GM04504 (cell line): ENCODE measurements at places on chromosomes 12 and 14.

GRCh38 chr14:20657216-20658211 is 16.0 kb upstream of the OR6S1 start:
- no peak for DNase-seq

GRCh38 chr12:101945369-101946232 is 68.2 kb downstream of the DRAM1 start:
- peak; percentile 30 for DNase-seq

DNA sequence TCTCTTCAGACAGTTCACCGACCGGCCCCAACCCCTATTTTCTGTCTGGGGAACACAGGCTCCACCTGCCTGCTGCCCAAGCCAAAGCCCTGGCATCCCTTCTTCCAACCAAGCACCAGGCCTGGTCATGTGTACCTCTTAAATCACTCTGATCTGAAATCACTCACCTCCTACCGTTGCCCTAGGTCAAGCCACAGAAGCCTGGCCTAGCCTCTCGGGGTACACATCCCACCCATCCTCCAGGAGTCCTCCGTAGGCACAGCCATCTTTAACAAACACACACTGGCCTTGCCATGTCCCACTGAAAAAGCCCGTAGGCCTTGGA is 81.8 kb downstream of the IRF2BPL start:
- DNase-seq: no peak

DNA sequence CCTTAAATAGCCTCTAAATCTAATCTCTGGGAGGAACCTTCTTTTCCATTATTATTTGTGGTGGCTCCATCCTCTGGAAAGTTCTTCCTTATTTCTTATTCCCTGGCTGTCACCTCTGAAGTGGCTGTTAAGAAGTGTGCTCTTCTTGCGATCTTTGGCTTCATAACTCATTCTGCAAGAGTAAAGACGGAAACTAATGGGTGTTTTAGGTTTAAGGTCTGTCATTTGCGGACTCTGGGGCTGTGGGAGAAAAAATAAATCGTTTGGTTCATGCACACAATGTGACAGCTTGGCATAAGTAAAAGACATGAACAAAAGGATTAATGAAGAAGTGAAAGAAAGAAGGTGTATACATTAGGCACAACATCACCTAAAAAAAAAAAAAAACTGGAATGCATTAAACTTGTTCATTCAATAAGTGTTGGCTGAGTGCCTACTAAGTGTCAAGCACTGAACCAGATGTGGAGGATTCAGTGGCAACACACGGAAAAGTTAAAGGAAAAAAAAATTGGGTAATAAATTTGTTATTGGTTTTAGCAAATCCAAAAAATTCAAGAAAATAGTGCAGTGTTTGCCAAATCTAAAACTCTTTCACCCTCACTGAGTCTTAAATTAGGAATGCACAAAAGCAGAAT is 99.5 kb downstream of the ERGIC2 start:
- DNase-seq: peak; percentile 3

GRCh38 chr14:24430143-24430681 is 458 bp downstream of the KHNYN start:
- peak; percentile 65 for DNase-seq

- no peak for DNase-seq
Measured at GRCh38 chr14:99007795-99008194, 264.2 kb downstream of the BCL11B start.

- DNase-seq: no peak
Measured at GRCh38 chr12:63848450-63848849, 4.0 kb downstream of the SRGAP1 start.

- DNase-seq: no peak
Measured at GRCh38 chr12:72622556-72622955, 350.4 kb downstream of the TRHDE start.

- no peak for DNase-seq
Measured at GRCh38 chr14:104594310-104595046, 10.1 kb downstream of the TMEM179 start.

GRCh38 chr12:92118826-92119536 is 26.7 kb downstream of the BTG1 start:
- no peak for DNase-seq

GRCh38 chr12:74412606-74413230 is 124.9 kb upstream of the ATXN7L3B start:
- DNase-seq: no peak

DNA sequence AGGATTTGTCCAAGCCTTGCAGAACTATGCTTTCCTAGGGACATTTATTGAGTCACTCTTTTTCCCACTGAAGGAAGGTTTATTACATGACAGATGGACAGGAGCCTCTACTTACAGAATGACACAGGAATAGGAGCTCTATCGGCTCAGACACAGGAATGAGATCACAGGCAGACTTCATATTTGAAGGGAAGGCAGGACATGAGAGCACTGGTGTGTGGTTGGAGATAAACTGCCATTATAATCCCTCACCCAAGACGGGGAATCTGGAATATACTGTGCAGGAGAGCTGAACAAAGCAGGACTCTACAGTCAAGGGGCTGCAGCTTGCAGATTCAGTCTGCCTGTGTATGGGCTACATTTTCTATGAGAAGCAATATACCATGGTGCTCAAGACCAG is 26.8 kb upstream of the IL22 start:
- DNase-seq: no peak

DNA sequence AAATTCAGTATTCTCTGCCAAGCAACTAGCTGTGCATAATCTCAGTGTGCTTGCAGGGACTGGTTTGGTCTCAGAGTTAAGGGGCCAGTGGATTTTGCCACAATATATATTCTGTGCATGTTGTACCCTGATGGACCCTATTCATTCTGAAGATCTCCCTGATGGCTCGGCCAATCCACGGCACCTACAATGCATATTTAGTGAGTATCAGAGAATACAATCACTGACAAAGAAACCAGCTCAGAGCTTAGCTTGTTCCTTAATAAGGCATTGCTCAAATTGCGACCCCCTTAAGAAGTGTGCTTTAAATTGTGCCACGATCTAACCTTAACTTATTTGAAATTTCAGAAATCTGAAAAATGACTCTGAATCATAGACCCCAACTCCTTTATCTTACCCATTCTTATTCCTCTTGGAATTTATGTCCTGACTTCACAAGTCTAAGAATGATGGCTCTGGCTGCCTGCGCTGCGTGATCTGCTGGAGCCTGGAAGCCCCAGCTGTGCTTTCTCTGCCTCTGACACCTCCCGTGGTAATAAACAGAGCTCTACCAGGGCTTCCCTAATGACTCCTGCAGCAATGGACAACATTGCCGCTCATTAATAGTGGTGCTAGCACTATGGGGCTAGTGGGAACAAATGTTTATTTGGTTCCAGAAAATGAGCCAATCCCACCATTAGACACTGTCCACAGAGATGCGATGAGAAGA is 9.0 kb upstream of the DCAF4 start:
- no peak for DNase-seq

DNA sequence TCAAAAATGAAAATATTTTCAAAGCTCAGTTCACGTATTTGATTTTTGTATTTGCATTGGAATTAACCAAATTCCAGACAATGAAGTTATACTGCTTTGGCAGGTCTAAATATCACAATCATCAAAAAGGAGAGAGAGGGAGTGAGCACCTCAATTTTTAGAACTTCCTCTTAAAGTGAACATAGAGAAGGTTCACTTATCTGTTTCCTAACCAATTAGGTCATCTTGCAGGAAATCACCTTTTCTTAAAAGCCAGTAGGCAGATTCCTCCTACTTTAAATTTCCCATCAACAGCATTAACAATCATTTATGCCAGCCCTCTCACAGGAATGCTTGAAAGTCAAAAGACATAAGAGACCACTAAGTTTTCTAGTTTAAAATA is 388.7 kb downstream of the ZFP36L1 start:
- DNase-seq: no peak

GRCh38 chr14:59897757-59898383 is 22.1 kb upstream of the LRRC9 start:
- DNase-seq: no peak

DNA sequence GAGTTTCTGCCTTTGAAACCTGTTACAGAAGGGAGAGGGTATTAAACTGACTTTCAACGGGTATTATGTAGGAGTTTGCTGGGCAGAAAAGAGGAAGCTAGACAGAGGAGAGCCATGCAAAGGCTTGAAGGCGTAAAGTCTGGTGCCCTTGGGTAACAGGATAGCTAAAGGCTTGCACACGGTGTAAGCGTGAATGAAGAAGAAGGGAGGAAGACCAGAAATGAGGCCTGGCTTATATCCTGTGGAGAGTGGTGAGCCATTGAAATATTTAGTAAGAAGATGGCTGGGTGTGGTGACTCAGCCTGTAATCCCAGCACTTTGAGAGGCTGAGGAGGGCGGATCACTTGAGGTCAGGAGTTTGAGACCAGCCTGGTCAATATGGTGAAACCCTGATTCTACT is 22.6 kb downstream of the SUDS3 start:
- DNase-seq: no peak

DNA sequence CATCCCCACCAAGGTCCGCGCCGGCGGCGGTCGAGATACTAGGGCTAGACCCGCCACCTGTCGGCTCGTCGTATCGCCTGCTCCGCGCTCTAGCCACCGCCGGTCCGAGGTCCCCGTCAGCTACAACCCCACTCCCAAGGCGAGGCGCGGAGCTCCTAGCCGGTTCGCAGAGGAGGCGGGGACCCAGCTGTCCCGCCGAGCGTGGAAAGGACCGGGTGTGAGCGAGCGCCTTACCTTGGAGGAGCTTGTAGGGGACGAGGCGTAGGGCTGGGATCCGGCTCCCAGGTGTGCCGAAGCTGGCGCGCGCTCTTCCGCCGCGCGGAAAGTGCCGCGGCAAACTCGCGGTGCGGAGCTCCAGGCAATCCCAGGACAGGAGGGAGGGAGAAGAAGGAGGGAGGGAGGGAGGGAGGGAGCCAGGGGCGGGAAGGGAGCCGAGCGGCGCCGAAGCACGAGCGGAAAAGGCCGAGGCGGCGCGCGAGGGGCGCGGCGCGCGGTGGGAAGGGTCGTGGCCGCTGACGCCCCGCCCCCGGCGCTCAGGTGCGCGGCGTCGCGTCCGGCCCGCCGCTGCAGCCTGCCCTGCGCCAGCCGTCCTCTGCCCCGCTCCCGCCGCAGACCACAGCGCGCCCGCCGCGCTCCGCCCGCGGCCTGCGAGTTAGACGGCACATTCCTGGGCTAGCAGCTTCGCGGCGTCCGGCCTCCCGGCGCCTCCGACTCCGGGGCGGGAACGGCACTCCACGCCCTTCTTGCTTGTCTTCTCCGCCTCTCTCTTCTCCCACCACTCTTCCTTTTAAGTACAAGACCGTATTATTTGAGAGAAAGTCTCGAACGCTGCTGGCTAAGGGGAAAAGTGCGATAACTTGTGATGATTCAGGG is at the start of gene PAWR:
Gene PAWR (minus strand): TSS at position 327 of the 873 bp plus-strand sequence. CDS start 720 bp downstream, outside the sequence.
- DNase-seq: no peak

DNA sequence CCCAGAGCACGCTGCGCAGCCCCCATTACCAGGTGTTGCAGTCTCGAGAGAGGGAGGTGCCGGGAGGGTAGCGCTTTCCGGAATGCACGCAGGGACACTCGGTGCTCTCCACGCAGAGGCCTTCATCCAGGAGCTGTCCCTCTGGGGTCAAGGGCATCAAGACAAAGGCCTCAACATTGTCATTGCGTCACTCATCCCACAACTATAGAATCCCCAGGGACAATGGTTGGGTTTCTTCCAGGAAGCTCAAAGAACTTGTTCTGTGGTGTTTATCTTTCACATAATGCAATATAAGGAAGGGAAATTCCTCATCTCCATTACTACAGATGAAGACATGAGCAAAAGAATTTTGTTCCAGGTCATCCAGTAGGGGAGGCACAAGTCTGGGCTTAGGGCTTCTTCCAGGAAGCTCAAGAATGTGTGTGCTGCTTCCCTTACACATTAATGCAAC is 52.1 kb downstream of the VWF start:
- no peak for DNase-seq

DNA sequence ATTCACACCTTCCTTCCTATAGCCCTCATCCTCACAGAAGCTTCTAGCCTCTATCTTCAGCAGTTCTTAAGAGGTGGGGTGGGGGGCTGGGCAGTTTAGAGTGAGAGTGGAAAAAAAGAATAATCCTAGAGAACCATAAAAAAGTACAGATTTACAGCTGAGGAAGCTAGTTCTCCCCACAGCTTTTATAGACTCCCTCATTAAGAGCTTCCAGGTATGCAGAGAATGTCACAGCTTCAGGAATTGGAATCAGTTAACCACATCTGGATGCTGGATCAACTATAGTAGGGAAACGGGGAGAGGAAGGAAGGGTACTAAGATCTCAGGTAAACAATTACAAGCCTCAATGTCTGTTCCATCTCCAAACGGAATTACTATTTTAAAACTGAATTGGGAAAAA is 12.3 kb downstream of the GDF11 start:
- no peak for DNase-seq

- DNase-seq: no peak
Measured at GRCh38 chr12:80747800-80748199, 31.1 kb downstream of the MYF5 start.

DNA sequence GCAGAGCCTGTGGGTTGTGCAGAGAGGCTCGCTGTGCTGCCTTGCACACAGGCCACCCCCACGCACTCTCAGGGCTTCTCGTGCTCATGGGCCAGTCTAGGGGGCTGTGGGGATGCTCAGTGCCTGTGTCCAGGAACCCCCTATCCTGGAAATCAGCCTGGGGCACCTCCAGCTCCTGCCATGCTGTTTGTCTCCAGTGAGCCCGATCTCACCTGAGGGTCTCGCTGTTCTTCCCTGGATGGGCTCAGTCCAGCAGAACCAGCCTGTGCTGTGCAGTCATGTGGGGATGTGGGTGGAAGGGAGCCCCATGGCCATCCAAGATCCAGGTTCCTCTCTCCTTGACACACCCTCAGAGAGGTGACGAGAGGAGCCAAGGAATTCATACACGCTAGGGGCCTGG is 26.7 kb downstream of the SERPINA1 start:
- DNase-seq: no peak

DNA sequence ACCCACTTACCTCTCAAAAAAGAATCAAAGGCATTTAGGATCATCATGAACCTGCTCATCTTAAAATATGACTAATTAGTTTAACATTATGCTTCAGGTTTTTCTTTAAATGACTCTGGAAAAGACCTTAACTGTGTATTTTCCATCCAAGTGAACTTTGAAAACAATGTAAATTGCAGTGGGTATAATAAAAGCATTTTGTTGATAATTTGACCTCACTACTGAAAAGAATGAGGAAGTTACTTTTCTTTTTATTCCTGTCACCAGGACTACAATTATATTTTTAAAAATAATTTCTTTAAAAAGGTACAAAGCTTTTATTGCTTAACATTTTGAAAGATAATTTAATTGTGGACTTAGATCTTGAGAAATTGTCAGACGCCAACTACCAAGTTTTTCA is 249.9 kb downstream of the ALX1 start:
- no peak for DNase-seq

DNA sequence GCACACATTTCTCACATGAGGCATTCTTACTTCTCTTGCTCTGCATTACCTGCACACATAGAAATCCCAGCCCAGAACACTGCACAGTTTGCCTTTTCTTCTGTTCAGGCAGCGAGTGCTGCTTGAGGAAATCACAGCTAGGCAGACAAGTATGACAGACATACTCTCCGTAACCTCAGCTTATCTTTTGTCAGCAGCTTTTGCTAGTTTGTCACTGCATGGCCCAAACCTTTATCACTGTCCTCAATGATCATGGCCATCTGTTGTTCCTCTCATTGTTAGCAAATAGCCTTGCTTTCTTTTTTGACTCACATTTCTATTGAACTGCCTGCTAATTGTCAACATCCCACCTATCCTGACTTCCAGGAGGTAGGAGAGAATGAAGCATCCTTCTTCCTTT is 5.3 kb downstream of the ZNF10 start:
- DNase-seq: no peak

- no peak for DNase-seq
Measured at GRCh38 chr14:71739273-71739990, 192.8 kb upstream of the RGS6 start.
